ENCODE measurements at places on chromosomes 12 and 14.
A peak's percentile ranks its signal among the peaks of the same experiment; 100 is the strongest.

GRCh38 chr12:32874078-32874477, 22.5 kb downstream of the PKP2 start:
- DNase-seq = no peak

DNA sequence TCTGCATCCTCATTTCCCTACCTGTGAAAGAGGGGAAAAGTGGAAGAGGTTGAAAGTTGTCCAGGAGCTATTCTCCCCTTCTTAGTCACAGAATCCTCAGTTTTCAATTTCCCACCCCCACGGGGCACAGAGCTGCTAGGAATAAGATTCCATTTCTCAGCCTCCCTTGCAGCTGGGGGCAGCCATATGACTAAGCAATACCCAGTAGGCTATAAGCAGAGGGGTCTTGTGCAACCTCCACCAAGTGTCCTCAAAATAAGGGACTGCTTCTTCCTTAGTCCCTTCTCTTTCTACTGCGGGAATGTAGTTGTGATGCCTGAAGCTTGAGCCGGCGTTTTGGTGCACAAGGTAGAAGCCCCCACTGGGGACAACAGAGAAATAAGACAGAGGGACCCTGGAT, 40.9 kb downstream of the VWF start:
- no peak for DNase-seq

DNA sequence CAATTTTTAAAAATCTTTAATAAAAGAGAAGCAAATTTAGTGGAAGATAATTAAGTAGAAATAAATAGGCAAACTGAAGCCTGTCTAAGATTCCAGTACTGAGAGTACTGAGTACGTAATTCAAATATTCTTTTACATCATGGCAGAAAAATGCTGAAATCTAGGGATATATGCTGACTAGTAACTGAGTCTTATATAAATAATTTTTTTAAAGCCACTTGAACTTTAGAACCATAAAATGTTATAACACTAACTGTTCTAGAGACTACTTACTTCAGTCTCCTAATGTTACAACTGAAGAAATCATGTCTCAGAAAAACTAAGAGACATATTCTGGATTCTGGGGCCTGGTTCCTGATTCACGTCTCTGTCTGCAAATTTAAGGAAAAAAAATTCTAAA, 230.6 kb upstream of the PLEKHG7 start:
- no peak for DNase-seq

DNA sequence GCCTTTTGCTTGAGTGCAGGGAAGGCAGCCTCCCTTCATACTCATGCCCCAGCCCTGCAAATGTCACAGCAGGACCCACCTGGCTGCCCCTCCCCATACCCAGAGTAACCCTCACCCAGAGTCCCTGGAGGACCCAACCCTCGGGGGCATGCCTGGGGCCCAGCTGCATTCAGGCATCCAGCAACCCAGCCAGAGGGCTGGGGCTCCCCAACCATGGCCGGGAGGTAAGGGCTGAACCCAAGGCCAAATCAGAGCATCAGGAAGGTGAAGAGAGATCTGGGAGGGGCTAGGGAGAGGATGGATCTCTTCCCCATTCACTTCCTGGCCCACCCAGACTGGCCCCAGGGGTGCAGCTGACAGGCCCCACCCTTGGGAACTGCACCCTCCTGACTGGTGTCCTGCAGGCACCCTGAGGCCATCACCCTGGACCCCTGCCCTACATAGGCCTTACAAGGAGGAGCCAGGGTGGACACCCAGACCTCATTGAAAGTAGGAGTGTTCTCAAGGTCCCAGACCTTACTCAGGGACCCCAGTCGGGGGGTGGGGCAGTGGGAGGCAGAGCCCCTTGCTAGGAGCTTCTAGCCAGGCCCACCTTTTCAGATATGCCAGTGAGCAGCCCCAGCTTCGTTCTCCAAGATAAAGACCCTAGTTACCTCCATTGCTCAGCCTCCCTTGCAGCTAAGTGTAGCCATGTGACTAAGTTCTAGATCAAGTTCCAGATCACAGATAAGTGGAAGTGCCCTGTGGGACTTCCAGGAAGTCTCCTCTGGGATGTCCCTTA, 849 bp upstream of the PLD4 start:
- DNase-seq = no peak

DNA sequence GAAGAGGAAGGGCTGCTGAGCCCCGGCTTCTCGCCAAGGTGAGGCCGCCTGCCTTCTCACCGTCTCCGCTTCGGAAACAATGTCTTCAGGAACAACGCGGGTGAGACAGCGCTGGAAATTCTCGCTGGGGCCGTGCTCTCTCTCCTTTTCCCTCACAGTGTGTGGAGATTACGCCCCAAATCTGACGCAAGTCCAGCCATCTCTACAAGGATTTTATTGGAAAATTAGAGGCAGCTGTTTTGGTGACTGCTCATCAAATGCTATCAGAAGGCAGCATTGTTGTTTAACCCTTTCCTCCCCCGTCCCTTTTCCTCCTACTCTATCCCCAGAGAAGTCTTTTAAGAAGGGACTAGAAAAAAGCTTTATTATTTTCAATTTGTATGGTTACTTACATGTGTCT, 53.5 kb downstream of the PIWIL1 start:
- no peak for DNase-seq

DNA sequence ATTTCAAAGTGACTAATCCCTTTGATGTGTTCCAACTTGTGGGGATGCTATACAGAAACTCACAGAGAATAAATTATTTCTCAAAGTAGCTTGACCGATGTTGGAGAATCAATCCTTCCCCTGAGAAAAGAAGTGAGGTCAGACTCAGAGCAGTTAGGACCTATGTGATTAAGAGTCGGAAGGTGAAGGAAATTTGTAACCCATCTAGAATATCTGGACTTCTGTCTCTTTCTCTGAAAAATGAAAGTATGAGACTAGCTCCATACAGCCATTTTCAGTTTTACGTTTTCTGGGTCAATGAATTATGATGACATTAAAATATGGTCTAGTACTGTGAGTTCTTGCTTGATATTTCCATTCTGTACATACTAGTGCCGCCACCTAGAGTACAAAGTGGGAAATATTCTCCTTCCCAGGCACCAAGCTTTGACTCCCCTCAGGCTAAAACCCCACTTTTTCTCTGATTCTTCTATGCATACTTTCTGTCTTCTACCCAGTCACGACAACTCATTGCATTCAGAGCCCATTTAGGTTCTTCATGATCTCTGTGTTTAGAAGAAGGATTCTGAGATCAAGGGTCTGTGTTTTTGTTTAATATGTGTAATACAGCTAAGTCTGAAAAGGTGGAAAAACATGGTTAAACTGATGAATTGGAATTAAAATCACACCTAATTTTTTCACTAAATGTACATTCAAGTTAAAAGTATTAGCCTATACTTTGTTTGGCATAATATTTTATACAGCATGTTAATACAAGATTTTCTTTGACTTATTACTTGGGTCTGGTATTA, 6.9 kb upstream of the NTS start:
- peak; percentile 56 for DNase-seq

- DNase-seq = no peak
These were observed 306.7 kb downstream of the LRFN5 start for GRCh38 chr14:41913398-41913797.

DNA sequence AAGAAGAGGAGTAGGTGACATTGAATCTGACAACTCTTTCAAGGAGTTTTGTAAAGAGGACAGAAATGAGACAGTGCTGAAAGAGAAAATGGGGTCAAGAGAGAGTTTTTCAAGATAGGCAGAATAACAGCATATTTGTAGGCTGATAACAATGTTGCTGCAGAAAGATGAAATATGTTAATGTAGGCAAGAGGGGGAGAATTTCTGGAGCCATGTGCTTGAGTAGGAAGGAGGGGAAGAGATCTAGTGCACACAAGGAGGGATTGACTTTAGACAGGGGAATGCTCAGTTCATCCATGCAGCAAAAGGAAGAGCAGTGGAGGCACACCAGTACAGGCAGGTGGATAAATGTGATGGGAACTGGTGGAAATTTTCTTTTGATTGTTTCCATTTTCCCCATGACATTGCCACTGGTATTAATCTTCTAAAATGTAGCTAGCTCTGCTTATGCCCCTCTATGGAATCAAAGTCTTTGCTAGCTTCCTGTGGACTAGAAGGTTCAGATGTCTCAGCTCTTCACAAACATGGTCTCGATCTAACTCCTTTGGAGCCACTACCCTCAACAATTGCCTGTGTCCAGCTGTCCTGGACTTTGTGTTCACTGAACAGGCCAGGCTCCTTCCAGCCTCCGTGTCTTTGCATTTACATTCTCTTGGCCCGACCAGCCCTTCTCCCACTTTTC, 9.1 kb downstream of the PROX2 start:
- no peak for DNase-seq

- DNase-seq = no peak
These were observed 338.4 kb downstream of the FUT8 start for GRCh38 chr14:65750906-65751305.

DNA sequence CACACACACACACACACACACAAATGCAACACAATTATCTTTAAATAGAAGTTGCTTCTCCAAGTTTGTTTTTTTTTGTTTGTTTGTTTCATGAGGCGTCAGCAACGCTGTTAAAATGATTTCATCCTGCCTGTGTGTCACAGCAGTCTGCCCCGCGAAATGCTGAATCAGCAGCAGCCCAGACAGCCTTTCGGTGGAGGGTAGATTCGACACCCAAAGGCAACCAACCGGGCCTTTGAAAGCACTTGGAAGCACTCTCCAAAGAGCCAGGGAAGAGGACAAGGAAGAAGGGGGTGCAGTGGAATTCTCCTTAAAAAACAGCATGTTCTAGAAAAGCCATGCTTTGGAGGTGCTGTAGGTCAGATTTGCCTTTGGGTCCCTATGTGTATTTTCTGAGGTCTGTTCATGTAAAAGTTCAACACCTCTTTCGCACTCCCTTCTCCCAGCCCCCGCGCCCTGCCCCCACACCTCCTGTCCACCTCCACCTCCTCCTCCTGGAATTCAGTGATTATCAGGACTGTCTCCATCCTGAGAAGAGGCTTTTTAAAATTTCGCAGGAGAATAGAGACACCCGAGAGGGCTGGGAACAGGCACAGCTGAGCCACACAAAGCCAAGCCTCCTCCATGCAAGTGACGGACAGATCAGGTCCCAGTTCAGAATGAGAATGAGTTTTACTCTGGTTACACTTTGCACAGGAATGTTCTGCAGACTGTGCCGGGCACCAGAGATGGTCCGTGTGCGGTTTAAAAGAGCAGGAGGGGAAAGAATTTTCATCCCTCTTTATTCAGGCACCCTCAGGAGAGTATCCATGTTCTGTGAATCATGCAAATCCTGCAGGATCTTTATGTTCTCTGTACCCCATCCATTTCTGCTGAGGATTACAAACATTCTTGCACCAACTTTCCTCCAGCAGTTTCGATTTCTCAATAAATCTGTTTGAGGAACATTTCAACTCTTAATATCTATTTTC, 177.9 kb downstream of the ETV6 start:
- no peak for DNase-seq

DNA sequence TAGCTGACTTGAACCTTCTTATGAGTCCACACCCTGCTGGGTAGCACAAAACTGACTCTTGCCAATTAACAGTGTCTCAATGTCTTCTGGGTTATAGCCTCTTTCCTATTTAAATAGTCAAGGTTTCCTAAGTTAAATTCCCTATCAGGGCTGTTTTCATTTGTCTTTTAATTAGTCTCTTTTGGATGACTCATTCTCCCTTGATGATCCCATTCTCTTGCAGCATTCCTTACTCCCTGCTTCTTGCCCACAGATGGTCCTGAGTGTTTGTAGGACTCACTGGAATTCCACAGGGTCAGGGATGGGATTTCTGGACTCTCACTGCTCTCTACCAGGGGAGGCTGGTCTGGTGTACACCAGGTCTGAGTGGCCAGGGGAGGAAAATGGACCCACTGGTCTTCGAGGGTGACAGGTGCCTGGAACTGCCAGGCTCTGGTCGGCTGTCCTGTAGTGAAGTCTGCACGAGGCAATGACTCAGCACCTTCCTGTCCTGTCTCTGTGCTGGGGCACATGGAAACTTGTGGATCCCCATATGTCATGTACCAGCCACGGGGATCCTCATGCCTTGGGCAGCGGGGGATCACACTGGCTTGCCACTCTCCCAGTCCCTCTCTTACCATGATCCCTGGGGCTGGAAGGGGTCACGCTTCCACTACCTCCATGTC, 236.5 kb upstream of the PELI2 start:
- no peak for DNase-seq

- DNase-seq = no peak
These were observed 75.3 kb upstream of the TMPO start for GRCh38 chr12:98439981-98440581.

DNA sequence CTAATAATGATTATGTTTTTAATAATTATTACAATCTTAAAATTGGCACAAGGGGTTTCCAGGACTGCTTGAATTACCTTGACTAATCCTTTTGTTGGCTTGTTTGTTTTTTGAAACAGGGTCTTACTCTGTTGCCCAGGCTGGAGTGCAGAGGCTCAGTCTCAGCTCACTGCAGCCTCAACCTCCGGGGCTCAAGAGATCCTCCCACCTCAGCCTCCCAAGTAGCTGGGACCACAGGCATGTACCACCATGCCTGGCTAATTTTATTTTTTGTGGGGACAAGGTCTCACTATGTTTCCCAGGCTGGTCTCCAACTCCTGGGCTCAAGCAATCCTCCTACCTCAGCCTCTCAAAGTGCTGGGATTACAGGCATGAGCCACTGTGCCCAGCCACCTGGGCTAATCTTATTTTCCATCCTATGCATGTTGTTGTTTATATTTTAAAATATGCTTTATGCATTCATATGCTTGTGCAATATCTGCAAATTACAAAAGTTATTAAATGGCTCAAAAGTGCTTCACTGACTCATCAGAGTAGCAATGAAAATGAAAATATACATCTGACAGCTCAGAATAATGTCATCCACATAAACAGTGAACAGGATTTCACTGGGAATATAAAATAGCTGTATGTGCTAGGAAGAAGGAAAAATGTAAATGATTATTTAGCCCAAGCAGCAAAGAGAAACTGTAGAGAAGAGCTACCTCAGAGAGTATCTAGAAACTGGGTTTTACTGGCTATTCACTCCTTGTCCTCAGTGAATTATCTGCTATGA, 24.8 kb upstream of the PLEKHG6 start:
- no peak for DNase-seq

GRCh38 chr12:79655036-79655435, 35.7 kb downstream of the PAWR start:
- no peak for DNase-seq

Measured in foreskin melanocyte (primary cell).